Central memory CD4-positive, alpha-beta T cell (primary cell): ENCODE measurements at places on chromosomes 5 and 9.

GRCh38 chr9:5445886-5446285, 4.5 kb upstream of the CD274 start:
- no peak for DNase-seq

DNA sequence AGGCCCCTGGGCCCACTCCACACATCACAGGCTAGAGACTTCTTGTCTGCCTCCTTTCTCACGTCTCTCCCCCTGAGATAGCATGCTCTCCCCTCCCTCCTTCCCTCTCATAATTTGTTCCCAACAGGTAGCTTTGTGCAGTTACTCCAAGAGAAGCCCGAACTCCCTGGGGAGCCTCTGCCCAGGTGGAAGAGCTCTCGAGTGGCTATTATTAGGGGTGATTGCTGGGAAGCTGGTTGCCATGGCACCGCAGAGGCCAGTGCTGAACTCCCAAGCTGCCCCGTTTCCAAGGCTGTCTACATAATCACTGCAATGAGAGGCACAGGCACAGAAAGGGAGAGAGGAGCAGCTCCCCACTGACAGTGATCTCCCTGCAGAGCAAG, 104.7 kb upstream of the GPR151 start:
- no peak for DNase-seq

DNA sequence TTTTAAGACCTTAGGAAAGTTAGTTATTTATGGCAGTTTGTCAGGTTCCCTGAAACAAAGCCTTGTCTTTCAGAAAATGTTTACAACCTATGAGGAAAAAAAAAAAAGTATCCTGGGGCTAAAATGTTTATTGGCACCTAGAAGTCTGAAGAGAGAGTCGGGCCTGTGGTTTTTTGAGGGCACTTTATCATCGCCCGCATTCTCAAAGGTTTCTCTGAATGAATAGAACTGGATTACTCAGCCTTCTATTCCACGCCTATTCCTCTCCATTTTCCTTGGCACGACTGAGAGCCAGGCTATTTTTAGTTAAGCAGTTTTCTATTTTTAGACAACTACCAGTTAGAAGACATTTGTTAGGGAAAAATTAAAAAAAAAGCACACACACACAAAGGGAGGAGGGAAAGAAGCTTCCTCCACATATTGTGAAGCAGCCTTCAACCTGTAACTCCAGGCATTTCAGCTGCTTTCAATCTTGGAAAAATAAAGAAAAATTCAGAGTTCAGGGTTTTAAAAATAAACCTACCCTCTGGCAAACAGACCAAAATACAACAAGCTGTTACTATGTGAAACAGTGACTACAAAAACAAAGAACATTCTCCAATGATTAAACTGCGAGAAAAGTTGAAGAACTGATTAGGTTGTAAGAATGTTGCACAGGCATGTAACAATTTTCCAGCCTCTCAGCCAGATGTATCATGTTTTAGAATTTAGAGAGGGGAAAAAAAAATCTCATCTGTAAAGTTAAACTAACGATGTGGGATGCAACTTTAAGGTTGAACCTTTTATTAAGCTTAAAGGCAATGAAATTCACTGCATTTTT, 97.0 kb downstream of the MEF2C start:
- DNase-seq = no peak

DNA sequence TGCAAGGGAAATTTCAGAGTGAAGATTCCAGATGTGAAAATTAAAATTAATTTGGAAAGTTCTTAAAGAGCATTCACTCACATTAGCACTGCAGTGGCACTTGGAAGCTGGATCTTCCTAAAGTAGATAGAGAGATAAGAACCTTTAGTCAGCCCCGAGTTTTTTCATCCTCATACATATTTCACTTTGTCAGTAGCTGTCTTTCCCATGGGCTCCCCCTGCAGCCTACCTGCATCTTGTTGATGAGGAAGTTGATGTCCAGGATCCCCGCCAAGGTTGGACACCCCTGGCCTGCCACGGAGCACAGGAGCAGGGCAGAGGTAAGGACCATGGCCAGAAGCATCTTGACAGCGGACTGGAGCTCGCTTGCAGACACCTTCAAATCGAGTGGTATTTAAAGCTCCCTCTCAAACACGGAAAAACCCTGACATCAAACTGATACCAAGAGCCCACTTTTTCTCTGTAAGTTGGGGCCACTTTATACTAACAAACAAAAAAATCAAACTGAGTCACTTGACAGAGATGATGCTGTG, at the start of gene IL9:
Gene IL9, minus strand, starts transcription at position 368 of the 533 bp plus-strand sequence. Its CDS starts 25 bp downstream, at position 343.
- DNase-seq = no peak

DNA sequence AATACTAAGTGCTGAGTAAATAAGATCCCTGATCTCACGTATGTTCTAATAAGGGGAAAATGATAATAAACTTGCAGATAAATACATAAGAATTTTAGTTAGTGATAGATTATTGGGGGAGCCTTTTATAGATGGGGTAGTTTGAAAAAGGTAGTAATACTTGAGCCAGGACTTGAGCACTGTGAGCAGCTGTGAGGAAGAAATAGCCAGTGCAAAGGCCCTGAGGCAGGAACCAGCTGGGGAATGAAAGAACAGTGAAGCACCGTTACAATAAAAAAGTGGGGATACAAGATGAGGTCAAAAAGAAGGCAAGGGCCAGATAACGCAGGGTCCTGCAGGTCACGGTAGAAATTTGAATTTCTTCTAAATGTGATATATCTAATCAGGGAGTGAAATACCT, 234.8 kb upstream of the ELL2 start:
- DNase-seq = no peak

DNA sequence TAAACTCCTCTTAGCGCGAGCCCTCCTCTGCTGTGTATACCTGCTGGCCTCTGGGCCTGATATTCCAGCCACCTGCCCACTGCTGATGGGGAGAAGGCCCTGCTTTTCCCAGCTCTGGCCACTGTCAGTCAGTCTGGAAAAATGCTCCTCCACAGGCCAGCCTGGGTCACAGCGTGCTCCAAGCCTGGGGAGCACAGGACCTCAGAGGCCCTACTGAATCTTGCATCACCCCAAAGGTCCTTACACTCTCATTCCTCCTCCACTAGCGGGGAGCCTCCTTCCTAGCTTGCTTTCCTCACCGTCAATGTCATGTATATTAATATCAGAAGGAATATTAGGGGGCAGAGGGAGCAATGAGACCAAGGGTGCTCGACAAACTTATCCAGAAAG, 73.7 kb downstream of the SHB start:
- DNase-seq = no peak
